ENCODE measurements at places on chromosomes 5 and 9.

DNA sequence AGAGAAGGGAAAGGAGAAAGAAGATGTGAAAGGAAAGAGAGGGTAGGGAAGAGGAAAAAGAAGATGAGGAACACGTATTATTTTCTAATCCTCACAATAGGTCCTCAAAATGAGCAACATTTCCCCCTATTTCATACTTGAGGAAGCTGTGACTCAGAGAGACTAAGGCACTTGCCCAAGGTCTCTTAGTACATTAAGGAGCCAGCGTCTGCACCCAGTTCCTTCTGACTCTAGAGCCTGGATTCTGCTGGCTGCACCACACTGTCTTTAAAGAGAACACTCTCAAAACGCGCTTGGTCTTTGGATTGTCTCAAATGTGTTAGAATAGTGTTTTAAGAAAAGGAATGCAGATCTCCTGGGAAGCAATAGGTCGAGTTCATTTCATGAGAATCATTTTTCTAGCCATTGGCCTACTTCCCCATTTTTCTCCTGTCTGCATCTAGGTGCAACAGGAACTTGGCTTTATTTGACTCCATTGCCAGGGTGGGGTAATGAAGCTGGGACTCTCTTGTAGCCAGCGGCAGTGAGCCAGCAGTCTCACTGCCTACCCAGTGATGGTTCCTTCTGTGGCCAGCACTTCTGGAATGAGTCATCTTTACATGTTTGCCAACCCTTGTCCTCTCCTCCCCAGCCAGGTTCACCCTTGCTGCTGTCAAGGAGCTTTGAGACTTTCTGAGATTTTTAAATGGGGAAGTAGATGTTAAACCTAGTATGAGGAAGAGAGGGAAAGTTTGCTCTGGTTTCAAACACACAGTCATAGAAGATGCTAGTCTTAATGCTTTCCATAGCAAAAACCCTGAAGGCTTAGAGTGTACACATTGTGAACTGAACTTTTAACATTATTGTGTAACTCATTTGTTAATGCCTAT lies 82.7 kb downstream of the DOCK8 start:
- no peak for DNase-seq

DNA sequence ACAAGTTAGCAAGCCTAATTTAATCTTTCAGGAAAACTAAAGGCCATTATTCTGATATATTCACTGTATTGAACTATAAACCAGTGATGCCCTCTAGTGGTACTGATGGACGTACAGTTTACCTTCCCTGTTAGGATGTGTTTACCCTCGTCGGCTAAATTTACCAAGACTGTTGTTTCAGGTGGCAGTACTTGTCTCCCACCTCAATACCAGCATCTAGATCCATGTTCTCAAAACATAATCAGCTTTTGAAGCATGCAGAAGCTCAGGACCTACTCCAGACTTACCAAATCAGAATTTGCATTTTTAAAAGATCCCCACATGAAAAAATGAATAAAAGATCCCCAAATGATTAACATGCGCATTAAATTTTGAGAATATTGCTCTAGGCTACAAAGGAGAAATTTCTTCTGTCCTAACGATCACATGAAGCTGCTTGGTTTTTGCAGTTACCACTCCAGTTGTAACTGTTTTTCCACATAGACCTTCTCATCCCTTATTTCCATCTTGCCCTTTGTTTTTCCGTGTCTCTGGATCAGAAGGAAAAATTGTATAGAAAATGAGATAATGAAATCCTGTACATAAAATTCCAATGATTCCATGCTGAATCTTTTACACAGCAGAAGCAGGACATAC lies 3.2 kb upstream of the BAAT start:
- DNase-seq, result peak; percentile 51

GRCh38 chr9:17810728-17811571 lies 232.1 kb downstream of the SH3GL2 start:
- DNase-seq, result peak; percentile 61

DNA sequence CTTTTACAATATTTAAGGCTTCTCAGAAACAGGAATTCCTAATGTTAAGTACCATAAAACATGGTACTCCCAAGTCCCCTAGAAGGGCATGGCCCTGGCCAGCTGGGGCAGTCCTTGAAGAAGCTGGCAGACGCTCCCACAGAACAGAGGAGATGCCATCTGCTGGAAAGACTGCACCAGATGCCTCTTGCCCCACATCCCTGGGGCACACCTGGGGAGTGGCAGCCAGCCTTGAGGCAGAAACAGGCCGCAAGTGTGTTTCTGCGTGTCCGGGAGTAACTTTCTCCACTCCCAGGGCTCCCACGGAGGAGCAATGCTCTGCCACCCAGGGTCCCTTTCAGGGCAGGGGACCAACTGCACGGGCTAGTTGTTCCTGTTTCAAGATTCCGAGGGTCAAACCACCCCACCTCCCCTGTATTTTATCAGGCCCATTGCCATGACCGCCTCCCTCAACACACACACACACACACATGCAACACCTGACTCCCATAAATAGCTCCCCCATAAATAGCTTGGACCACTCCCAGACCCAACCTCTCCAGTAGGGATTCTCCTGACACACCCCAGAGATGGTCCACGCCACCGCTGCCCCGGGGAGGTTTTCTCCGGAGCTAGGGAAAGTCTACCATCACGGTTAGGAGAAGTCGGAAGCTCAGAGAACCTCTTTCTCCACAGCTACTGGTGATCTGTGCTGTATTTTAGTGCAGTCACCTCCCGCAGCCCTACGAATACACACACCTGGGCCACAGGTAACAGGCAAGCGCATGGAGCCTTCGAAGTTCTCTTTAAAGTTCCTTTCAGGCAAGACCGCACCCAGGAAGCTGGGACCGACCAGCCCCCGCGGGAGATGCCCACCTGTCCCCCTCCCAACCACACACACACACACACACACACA lies 1.5 kb downstream of the SPOCK1 start:
- no peak for DNase-seq

DNA sequence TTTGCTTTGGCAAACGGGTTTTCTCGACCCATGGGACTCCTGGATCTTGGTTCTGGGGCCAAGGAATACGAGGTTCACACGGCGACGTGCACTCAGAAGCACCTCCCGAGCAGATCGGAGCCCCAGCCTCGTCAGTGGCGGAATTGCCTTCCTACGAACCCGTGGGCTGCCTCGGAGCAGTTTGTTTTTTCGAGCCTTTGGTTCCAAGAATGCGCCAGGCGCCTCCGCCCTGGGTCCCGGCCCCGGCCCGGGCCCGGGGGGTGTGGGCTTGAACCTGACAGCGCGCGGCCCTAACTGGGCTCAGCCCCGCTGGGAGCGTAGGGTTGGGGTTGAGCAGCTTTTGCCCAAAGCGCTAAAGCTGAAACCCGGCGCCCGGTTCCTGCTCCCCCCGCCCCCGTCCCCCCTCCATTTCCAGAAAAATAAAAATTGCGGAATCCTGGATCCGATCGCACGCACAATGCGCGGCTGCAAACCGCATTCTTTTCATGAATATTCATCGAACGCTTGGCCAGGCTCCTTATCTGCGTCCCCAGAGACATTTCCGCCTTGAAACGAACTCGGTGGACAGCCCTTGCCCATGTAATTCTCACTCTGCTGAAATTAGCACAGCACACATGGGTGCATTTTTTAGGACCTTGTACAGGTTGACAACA lies 1.0 kb downstream of the BASP1 start:
- peak; percentile 86 for DNase-seq
